Central memory CD4-positive, alpha-beta T cell (primary cell): ENCODE measurements at places on chromosomes 11 and 22.

DNA sequence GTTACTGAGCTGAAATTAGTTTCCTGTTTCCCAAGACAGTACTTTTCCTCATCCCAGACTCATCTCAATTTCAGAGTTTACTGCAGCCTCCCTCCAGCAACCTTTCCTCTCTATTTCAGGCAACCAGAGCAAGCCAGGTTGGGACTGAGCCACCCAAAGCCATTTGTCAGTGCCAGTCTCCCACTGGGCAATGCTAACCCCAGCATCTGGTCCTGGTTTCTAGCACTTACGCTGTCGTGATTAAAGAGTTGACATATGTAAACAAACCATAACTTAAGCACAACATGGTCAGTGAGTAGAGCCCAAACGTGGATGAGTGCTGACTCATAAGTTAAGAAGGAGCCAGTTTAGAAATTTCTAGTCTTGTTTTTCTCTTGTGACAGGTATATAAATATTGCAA is 119.6 kb upstream of the BLID start:
- no peak for DNase-seq

GRCh38 chr11:121038648-121039409 is 14.9 kb downstream of the TBCEL start:
- DNase-seq = no peak

DNA sequence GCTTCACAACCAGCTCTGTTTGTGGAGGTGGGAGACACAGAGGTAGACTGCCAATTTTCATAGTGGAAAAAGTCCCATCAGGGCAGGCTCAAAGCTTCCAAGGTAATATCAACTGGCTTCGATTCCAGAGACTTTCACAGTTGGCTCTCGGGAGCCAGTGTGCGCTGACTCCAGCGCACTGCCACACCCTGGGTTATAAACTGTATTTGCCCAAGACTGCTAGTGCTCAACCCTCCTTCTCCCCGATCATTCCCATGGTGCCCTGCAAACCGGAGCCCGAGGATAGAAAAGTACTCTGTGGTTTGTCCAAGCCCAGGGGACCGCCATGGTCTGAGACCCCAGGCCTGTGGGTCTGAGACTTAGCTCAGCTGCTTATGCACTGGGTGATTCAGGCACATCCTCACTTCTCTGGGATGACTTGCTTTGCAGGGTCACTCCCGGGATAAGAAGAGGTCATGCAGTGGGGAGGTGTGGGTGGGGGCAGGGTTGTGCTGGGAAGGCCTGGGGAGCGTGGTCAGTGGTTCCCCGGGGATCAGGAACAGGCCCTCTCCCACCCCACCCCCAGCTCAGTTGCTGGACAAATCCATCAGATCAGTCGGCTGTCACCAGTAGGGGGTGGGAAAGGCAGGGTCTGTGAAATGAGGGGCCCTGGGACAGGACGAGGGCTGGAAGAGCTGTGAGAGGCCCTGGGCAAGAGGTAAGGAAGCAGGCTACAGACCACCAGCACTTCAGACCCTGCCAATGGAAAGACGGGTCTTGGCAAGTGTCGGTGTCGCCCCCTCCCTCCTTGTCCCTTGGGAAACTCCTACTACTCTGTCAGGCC is 26.7 kb upstream of the PICK1 start:
- no peak for DNase-seq

GRCh38 chr11:109062445-109062844 is 359.5 kb upstream of the C11orf87 start:
- no peak for DNase-seq

- DNase-seq = no peak
Observed at GRCh38 chr11:102384419-102385079, 37.5 kb downstream of the BIRC2 start.

DNA sequence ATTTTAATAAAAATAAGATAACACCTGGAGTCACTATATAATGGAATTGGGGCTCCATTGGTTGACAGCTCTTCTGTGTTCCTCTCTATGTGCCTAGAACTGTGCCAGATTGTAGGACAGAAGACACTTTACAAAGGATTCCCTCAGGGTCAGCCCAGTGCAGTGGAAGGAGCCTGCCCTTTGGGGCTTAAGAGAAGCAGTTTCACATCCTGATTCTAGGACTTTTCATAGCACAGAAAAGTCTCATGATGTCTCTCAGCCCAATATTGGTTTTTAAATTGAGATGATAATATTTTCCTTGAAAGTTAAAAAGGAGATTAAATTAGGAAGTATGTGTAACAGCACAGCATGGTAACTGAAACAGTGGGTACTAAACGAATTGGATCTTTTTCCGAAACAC is 7.1 kb downstream of the PLAAT4 start:
- no peak for DNase-seq

- no peak for DNase-seq
Observed at GRCh38 chr11:132072858-132073211, 702.4 kb downstream of the NTM start.

GRCh38 chr11:2527621-2528291 is 82.9 kb downstream of the KCNQ1 start:
- DNase-seq = no peak
